ENCODE measurements at places on chromosomes 4 and X. TPM values are rescaled to one million over a fixed set of nuclear protein-coding genes. Genes with fewer than 3 reads are reported as not detected.

Gene UGDH
- total RNA-seq: 102 TPM

Gene HSFX2
- not detected for total RNA-seq

Gene MOSPD2
- total RNA-seq: 11.3 TPM

Gene ANKRD50
- total RNA-seq: 16.3 TPM

Gene ADGRG4
- not detected for total RNA-seq

Gene PCSK1N
- total RNA-seq: 1.8 TPM

Gene S100P
- not detected for total RNA-seq

Gene PDLIM3
- 783 TPM for total RNA-seq

Gene MAGEA9B
- not detected for total RNA-seq

Gene NPY2R
- not detected for total RNA-seq

All from LHCN-M2 (cell line).